Fibroblast of the aortic adventitia (primary cell): ENCODE measurements at places on chromosomes 2 and 18. TPM values are rescaled to one million over a fixed set of nuclear protein-coding genes. Genes with fewer than 3 reads are reported as not detected.

- no peak for DNase-seq
Observed at GRCh38 chr2:224885291-224885690, 157.0 kb downstream of the DOCK10 start.

Gene ITGB6
- under 0.01 TPM in 1 of 2 replicates, not detected in the other for total RNA-seq

DNA sequence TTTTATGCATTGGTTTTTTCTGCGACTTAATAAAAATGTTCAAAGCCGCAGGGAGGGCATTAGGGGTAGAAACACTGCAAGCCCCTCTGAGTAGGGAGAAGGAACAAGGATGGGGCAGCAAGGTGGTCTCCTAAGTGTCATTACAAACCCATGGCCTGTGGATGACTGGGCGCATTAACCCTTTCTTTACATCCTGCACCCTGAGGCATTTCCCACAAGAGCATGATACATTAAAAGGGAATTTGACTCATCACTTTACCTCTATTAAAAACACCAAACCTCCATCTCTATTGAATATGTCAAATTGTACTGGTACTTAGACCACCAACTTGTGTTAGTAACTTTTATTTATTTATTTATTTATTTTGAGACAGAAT is 112.5 kb downstream of the VIT start:
- DNase-seq, result no peak

DNA sequence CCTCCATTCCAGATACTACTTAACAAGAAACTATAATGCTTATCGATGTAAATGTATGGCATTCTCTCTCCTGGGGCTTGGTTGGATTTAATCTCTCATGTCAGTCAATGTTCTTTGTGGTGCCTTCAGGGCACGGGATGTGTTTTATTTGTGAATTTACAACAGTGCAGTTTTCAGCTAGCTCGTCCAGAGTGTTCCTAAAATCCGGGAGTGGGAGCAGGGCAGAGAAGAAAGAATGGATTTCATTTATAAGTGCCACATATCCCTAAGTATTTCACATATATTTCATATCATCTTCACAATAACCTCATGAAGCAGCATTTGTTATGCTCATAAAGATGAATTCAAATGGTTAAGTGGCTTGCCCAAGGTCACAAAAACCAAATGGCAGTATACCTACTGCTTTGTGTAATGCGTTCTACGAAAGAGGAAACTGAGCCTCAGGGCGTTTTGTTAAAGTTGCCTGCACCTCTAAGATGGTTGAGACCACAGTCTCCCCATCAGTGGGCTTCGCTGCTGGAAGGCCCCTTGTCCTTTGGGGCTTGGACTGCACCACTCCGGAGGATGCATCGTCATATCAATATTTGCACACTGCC is 134.7 kb upstream of the MGAT5 start:
- DNase-seq, result peak; percentile 18

Gene KLF11
- total RNA-seq, result 6.3 and 17.2 TPM in 2 replicates

DNA sequence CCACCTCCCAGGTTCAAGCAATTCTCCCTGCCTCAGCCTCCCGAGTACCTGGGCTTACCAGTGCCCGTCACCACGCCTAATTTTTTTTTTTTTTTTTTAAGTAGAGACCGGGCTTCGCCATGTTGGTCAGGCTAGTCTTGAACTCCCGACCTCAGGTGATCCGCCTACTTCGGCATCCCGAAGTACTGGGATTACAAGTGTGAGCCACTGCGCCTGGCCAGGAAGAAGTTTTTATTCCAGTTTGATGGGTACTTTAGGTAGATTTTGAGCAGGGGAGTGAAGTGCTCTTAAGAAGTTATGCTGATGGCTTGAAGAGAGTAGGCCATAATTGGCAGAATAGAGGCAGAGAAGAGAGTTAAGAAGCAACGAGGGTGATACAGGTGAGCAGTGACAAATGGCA is 25.3 kb downstream of the FZD5 start:
- no peak for DNase-seq

GRCh38 chr2:51258301-51258700 is 226.4 kb upstream of the NRXN1 start:
- no peak for DNase-seq

DNA sequence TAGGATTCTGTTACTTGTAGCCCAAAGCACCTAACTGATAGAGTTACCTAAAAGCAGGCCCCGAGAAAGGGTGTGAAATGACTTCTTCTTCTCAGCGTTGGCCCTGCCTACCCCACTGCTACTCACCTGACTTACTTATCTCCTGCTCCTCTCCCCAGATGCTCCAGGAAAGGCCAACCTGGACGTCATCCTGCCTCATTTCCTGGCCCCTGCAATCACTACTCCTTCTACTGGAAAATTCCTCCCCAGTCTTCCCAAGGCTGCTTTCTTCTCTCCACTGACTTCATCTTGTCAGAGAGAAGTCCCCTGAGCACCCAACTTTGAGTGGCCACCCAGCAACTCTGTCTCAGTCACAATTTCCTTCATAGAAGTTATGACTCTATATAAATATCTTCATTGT is 63.4 kb upstream of the KLF7 start:
- DNase-seq, result no peak

GRCh38 chr18:10559553-10560451 is 34.0 kb downstream of the NAPG start:
- no peak for DNase-seq

Gene RAB6D
- under 0.01 TPM in 1 of 2 replicates, not detected in the other for total RNA-seq

Gene KLHL14
- total RNA-seq, result not detected in 2 replicates

GRCh38 chr2:181977661-181978350 is 7.8 kb upstream of the PPP1R1C start:
- DNase-seq, result no peak

- no peak for DNase-seq
Observed at GRCh38 chr2:114610677-114611076, 168.2 kb downstream of the DPP10 start.

- DNase-seq, result no peak
Observed at GRCh38 chr2:221309892-221310583, 262.1 kb downstream of the EPHA4 start.

Gene KATNAL2
- total RNA-seq, result 2.7 and 10.4 TPM in 2 replicates

DNA sequence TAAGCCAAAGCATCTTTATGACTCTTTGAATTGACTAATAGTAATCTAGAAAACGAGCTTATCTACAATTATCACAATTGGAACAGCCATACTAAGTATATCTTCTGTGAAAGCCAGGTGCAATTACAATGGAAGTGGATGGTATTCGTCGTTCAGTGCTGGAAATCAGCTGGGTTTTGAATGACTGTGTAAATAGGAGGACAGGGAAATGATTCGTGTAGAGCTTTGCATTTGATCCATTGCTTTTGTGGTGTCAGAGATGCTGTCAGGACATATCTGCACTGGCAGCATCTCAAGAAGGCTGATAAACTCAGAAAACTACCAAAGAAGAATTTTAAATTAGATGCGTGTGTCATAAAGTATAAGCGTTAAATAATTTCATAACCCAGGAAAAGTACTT is 187.1 kb downstream of the ZNF407 start:
- no peak for DNase-seq

DNA sequence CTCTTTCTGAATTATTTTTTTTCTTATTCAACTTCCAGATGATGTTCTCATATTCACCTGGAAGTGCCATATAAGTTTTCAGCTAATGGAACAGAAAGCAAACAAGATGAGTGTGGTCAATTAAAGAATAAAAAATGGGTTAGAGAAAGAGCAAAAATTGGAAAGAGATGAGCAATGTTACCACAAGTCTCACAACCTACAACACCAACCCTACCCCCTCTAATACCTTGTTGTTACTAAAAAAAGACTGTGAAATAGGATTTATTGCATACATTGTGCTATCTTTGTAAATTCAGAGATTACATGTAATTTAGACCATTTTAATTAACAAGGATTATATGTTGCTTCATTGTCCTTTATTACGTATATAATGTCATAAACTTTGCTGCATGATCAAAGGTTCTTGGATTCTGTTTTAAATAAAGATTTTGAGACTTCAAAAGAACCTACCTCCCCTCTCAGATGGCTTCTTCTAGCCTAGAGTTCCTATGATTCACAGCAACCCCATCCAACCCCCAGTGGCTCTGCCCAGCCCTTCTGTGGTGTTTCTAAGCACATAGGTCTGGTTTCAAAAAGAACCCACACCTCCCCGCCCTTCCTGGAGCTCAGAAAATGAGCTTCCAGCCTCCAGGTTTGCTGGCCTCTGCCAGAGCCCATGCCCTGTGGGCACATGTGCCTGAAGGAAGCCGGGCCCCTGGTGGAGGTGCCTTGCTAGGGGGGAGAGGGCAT is 24.7 kb downstream of the LGALSL start:
- DNase-seq, result no peak

DNA sequence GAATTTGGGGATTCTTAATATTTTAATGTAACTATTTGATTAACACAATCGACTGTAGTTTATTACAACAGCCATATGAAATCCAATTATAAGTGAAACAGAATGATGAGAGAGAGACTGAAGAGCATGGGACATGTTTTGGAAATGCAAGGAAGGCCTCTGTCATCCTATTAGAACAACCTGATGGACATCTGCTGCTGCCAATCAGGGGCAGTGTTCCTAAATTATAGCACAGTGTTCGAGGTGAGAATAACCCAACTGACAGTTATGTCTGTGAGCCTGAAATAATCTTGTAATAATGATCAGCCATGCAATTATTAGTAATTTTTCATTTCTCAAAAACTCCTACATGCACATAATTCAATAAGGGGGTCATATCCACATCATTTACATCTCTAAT is 73.6 kb downstream of the CCDC141 start:
- no peak for DNase-seq

DNA sequence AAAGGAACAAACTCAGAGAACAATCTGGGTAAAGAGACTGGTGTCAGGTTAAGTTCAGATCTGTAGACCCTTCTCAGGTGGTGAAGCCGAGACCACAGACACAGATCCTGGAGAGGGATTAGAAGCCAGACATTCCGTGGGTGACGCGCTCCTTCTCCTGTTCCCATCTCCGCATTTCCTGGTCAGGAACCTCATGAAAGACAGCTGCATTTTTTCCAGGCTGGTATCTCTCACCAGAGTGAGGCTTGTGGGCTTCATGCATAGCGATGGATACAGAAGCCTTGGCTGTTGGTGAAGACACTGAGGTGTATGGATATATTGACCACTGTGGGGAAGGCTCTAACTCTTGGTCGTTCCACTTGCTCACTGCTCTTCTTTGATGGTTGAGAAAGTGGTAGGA is 152.6 kb downstream of the FAM210A start:
- DNase-seq, result no peak

GRCh38 chr2:26061539-26061938 is 27.7 kb downstream of the RAB10 start:
- DNase-seq, result no peak

- DNase-seq, result peak; percentile 32
Observed at GRCh38 chr2:175004980-175005732, at the start of gene CHN1. Gene CHN1 (minus strand): TSS chr2:175005381. CDS start chr2:175004912, 469 bp downstream.

GRCh38 chr18:24600076-24600654 is 139.7 kb downstream of the HRH4 start:
- DNase-seq, result peak; percentile 77

DNA sequence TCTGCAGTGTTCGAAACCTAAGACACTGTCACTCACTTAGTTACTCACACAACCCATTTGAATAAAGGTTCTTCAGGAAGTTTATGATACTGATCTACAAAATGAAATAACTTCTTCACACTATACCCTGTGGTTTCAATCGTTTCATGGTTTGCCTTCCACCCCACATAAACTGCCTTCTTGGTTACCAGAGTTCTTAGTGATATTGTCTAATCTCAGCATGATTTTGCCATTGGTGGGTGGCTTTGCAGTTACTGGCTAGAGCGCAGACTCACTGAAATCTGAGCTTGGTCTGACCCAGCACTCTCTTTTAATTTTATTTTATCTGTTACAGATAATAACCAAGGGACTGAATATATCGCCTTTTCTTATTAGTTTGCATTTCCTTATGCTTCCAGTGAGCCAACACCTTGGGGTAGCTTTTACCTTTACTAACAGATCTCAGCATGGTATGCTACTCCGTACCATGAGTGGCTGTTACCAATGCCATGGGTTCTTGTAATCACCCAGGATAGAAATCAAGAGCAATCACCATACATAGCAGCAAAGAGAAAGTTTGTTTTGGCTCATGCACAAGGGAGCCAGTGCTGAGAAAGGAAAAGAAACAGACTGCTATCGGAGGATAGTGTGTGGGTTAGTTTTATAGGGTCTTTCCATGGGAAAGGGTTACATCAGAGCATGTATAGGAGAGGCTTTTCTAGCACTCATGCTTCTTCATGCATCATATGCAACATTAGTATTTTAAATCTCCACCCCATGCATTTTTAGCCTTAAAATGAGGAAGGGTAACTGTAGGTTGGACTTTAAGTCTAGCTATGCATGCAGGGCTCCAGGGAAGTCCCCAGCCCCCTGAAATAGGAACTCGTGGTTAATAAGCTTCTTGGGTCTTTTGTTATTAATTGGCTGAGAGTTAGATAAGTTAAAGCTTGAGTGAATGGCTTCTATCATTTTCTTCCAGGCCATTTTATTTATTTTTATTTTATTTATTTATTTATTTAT is 33.3 kb downstream of the ANXA4 start:
- DNase-seq, result peak; percentile 43

GRCh38 chr2:170896622-170897021 is 32.4 kb upstream of the GORASP2 start:
- no peak for DNase-seq

Gene LHCGR
- 0.25 TPM in 1 of 2 replicates, not detected in the other for total RNA-seq

GRCh38 chr2:130846686-130847375 is 10.1 kb downstream of the ARHGEF4 start:
- no peak for DNase-seq

- no peak for DNase-seq
Observed at GRCh38 chr2:183991968-183992367, 606.4 kb upstream of the ZNF804A start.

Gene ACKR3
- total RNA-seq, result 0.72 and 2.0 TPM in 2 replicates

Gene CEP192
- total RNA-seq, result 27.2 and 38.3 TPM in 2 replicates

GRCh38 chr2:72917877-72918553 is 696 bp downstream of the EMX1 start:
- DNase-seq, result no peak

Gene MFSD2B
- not detected in 2 replicates for total RNA-seq

Gene LYPD6
- 0.54 TPM in 1 of 2 replicates, not detected in the other for total RNA-seq

DNA sequence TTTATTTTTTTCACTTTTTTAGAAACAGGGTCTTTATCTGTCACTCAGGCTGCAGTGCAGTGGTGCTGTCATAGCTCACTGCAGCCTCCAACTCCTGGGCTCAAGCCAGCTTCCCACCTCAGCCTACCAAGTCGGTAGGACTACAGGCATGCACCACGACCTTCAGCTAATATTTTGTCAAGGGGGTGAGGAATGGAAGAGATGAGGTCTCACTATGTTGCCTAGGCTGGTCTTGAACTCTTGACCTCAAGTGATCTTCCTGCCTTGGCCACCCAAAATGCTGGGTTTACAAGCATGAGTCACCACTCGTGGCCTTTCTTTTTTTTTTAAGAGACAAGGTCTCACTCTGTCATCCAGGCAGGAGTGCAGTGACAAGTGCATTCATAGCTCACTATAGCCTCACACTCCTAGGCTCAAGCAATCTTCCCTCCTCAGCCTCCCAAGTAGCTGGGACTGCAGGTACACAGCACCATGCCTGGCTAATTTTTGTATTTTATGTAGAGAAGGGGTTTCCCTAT is 13.4 kb downstream of the PPP1R7 start:
- no peak for DNase-seq

Gene ALKAL2
- total RNA-seq, result 1.3 TPM in 1 of 2 replicates, not detected in the other

Gene CNGA3
- 0.18 TPM in 1 of 2 replicates, not detected in the other for total RNA-seq

GRCh38 chr2:72141881-72142451 is 5.7 kb downstream of the CYP26B1 start:
- no peak for DNase-seq
